Fibroblast of lung (primary cell): ENCODE measurements at places on chromosomes 5 and 9. TPM values are rescaled to one million over a fixed set of nuclear protein-coding genes. Genes with fewer than 3 reads are reported as not detected.

GRCh38 chr5:73812962-73813588 lies 187.1 kb downstream of the ARHGEF28 start:
- DNase-seq = no peak

DNA sequence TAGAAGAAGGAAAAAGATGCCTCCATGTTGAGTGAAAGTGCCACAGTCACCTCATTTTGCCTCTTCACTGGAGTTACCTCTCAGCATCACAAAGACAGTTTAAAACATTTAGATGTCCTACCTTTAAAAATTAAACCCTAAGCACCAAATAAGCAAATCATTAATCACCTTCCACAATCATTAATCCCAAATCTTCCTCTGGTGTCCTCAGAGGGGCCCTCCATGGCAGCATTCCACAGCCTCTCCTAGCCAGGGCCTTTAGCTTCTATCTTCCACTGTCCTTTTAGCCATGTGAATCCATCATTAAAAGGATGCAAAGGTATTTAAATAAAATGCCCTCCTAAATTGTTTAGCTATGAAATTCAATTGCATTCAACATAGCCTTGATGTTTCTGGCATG lies 310.8 kb downstream of the PDE4D start:
- DNase-seq = no peak

GRCh38 chr5:17432569-17432968 lies 65.5 kb upstream of the TAF11L2 start:
- no peak for DNase-seq

- DNase-seq = no peak
Measured at GRCh38 chr5:124477577-124477976, 268.9 kb downstream of the ZNF608 start.

The NREP gene
- 149 and 364 TPM in 2 replicates for polyA plus RNA-seq

The SCGB3A2 gene
- not detected in 2 replicates for polyA plus RNA-seq

The PCDHA1 gene
- 0.05 and 0.12 TPM in 2 replicates for polyA plus RNA-seq

The ENTPD2 gene
- polyA plus RNA-seq = not detected in 2 replicates
